ENCODE measurements at places on chromosomes 7 and 10.
A peak's percentile ranks its signal among the peaks of the same experiment; 100 is the strongest.

DNA sequence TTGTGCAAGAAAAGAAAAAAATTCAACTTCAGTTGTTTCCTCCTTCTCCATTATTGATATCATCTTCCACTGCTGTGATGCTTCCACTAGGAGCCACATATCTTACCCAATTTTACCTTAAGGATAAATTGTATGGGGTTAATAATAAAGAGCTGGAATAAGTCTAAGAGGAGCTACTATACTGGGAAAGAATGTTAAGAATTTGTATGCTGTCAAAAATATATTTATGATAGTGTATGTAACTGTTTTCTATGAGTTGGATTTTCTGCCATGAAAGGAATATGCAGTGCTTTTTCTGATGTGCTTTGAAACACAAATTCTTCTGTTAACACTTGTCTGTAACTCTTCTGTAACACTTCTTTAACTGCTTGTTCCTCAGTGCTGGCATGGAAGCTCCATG, 219.1 kb downstream of the VTI1A start:
- no peak for DNase-seq

GRCh38 chr10:76133597-76134255, 702.3 kb downstream of the LRMDA start:
- DNase-seq: no peak

- no peak for DNase-seq
Observed at GRCh38 chr7:67463983-67464382, 467.4 kb downstream of the TYW1 start.

DNA sequence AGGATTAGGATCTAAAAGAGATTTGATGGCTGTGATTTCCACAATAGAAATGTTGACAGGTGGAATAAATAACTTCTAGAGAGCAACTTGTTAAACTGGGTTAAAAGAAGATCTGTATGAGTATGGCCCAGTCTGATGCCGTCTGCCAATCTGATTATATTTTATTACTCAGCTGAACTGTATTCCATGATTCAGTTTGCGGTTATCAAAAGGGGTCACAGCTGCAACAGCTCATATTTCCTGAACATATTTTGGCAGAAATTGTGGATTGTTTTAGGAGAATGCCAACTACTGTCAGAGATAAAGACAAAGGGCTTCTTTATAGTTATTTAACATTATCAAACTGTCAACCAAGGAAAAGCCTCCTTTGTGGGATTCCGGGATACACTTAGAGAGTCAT, 244.8 kb upstream of the MINDY3 start:
- DNase-seq: no peak

GRCh38 chr7:100575206-100575631, 1.5 kb upstream of the SAP25 start:
- no peak for DNase-seq

DNA sequence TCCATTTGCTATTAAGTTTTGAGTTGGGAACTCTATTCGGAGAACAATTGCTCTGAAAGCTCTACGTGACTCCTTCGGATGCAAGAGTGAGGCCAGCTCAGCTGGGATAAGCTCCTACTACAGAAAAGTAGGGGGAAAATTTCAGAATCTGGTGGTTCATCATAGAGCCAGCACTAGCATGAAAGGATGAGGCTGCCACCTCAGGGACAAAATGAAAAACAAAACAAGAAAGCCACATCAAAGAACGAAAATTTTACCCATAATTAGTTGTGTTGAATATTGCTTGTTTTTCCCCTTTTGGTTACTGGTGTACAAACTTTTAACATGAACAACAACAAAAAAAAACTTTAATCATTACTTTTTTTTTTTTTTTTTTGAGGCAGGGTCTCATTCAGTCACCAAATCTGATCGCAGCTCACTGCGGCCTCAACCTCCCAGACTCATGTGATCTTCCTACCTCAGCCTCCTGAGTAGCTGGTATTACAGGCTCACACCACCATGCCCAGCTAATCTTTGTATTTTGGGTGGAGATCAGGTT, 39.7 kb upstream of the NFE2L3 start:
- no peak for DNase-seq

GRCh38 chr10:6877722-6878392, 297.8 kb upstream of the PRKCQ start:
- no peak for DNase-seq

GRCh38 chr7:134831862-134832261, 52.4 kb downstream of the CALD1 start:
- no peak for DNase-seq

DNA sequence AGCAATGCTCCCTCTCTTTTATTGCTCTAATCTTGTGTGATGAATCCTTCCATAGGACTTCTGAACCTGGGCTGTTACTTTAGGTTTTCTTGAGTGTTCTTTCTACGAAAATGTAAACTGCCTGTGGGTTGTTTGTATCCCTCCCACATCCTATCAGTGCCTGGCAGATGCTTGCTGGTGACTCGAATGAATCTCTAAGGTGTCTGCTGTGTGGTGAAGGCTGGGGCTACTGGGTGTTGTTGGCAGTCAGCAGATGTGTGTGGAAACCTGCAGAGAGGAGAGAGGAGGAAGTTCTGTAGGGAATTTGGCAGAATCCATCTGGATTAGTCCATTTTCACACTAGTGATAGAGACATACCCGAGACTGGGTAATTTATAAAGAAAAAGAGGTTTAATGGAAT, 639.4 kb downstream of the CALN1 start:
- DNase-seq: no peak

DNA sequence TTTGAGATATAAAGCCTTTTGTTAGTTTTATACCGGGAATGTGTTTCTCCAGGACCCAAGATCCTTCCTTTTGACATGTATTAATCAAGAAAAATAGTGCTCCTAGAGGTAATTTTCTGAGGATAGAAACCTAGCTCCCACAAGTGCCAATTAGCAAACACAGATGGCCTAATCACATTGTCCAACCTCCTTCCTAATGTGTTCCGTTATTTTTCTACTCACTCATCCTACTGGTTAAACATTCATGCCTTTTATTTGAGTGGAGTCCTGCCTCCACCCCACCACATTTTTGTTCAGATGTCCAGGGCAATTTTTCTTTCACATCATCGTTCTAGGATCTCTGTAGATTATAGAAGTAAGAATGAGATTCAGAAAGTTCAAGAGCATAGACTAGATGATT, 610.0 kb upstream of the MBL2 start:
- no peak for DNase-seq

GRCh38 chr7:47953822-47954221, 5.6 kb upstream of the PKD1L1 start:
- DNase-seq: no peak

DNA sequence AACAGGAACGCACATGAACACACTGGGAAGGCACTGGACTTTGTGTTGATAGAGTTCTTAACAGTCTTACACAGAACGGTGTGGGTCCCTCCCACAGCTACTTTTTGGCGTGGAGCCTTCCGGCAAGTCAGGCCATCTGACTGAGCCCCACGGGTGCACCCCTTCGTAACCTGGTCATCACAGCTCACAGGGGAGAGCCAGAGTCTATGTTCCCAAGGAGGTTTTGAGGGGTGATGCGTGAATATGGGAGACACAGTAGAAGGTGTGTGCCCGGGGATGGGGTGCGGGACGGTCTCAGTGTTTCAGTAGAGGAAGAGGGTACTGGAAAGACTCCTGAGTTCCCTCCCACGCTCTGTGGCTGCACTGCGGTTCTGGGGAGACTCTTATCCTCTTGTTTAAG, 291.7 kb downstream of the DNAJB6 start:
- no peak for DNase-seq

DNA sequence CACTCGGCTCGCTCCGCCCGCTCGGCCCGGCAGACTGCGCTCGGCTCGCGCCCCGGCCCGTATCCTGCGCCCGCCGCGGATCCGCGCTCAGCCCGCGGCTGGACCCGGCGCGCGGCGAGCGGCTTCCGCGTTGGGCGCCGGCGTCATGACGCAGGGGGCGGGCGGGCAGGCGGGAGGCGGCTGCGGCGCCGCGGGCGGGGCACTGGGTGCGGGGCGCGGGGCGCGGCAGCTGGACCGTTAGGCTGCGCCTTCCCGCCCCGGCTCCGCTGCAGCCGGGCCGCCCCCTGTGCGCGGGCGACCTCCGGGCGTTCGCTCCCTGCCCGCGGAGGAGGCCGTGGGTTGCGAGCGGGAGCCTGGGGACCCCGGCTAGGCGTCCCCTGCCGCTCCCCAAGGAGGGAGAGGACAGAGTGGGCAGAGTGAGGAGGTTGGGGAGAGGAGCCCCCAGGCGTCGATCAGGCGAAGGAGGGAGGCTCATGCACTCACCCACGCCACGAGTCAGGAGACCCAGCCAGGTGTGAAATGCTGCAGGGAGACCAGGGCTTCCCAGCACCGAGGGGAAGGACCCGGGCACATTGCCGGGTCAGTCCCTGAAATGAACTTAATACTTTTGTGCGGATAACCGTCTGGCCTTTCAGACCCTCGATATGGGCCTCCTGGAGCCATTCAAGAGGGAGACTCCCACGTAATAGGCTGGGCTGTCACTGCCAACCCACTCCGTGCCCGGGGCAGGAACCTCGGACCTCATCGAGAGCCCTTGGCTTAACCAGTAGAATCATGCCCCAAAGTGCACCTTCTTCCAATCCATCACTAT, at the start of gene PIP4K2A:
Gene PIP4K2A (minus strand): TSS at position 100 of the 811 bp plus-strand sequence. CDS start 252 bp downstream, outside the sequence.
- peak; percentile 55 for DNase-seq

- no peak for DNase-seq
Observed at GRCh38 chr7:66630531-66630930, 1.9 kb downstream of the KCTD7 start.

DNA sequence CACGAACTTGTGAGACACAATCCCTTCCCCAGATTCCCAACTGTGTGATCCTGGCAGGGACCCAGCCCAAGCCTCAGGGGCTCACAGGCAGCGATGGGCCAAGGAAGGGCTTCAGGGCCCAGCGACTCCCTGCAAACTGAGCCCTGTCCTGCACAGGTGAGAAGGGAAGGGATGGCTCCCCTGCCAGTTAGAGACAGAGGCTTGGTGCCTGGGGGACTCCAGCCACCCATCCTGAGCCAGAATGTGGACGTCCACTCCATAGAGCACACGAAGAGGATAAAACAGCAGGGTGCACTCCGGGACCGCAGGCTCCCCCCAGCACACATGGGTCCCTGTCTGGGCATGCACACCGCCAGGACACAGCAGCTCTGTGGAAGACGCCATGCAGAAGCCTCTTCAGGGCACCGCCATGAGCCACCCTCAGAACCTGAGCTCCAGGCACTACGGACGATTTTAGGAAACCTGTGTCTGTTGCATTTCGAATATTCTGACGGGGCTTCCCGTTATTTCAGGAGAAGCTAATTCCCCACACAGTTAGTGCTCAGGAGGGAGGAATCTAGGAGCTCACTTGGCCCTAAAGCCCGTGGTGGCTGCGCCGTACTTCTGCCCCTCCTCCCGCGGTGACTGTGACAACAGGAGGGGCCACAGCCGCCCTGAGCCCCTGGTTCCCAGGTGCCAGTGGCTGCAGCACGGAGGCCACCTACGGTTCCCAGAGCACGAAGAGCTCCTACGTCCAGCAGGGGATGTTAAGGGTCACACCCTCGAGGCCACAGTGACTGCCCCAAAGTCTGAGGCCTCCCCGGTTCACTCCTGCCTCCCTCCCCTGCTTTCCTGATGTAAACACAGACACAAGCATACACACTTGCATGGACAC, 326.0 kb downstream of the PTPRN2 start:
- no peak for DNase-seq

DNA sequence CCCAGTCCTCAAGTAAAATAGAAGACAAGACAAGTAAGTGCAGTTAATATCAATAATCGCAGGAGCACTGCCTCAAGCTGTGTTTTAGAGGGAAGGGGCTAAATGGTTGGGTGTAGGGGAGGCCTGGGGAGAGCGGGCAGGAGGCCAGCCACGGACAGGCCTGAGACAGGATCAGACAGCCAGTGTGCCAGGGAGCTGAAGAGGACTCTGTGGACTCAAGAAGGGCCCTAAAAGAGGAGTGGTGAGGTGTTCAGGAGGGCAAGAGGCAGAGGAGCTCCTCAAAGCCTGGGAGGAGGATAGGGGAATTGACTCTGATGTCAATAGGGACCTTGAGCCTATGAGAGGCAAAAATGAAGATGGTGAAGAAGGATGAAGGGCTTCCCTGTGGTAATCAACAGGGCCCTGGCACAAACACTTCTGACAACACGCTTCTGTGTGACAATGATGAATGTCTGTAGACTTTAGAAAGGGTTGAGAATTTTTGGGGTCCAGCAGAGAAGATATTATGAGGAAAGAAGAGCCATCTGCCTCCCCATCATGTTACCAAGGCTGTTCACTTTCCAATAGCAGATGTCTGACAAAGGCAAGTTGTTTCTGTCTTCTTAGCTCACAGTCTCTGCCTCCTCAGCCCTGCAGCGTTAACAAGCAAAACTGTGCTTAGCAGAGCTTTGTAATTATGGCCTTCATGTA, 2.4 kb upstream of the PTPRE start:
- DNase-seq: no peak

DNA sequence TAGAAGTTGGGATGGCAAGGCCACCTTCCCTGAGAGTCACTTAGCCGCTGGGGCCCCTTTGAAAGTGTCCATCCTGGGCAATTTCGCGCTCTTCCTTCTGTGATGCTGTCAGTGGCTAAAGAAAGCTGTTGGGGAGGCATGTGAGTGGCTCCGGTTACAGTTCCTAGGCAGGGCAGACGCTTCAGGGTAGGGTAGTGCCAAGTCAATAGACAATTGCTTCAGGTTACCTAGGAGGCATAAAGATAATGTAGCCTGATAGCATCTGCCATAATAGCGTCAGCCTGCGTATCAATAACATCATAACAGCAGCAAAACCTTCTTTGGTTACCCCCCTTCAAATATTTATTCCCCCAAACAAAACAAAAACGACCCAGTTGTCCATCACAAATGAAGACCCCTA, at the start of gene FAM107B:
Gene FAM107B (minus strand): TSS at position 101 of the 400 bp plus-strand sequence. CDS start 234 bp downstream, outside the sequence.
- DNase-seq: no peak

DNA sequence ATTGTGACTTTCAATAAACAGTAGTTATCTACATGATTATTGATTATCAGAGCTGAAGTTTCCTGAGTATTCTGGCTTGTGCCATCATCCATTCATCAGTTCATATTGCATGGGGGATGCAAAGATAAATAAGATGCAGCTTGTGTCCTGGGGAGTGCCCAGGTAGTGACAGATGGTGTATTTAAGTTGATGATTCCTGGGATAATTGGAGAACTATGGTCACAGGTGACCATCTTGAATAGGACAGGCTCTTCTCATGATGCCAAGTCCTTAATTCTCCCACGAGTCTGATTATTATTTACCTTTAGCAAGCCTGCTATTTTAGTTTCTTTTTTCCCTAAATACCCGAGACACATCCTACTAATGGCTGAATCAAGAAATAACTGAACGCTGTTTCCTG, 64.9 kb downstream of the PLPP4 start:
- DNase-seq: no peak

- no peak for DNase-seq
Observed at GRCh38 chr7:40393660-40394059, 258.9 kb downstream of the SUGCT start.

DNA sequence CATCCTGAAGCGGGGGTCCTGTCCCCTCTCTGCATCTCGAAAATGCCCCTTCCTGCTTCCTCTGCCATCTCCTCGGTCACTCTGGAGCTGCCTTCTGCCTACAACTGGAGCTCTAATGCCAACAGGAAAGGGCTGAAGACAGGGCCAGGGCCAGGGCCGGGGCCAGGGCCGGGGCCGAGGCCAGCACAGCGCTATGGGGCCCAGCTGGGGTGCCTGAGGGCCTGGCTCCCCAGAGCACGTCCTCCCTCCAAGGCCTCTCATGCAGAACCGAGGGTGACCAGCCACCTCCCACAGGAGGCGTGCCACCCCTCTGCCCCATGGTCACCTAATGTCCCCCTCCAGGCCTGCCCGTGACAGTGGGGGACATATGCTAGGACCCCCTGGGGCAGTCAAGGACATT, 155.7 kb downstream of the PRKAG2 start:
- no peak for DNase-seq

GRCh38 chr10:33215635-33216034, 118.8 kb downstream of the NRP1 start:
- DNase-seq: no peak
